DMS79 (cell line): ENCODE measurements at places on chromosomes 5 and 9.

DNA sequence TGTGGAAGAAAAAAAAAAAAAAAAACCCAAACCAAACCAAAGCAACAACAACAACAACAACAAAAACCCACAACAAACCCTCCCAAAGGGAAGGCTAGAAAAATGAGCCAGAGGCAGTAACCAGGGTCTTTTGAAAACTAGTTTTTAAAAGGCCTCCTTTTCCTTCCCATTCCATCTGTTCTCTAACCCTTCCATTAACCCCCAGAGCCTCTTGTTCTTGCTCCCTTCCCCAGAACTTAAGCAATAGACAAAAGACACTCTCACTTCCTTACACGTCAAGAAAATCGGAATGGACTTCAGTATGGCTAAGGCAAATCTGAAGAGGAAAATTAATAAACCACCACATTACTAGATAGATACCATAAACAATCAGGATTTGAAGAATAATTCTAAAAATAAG is 292.8 kb downstream of the ARL15 start:
- DNase-seq, result no peak

DNA sequence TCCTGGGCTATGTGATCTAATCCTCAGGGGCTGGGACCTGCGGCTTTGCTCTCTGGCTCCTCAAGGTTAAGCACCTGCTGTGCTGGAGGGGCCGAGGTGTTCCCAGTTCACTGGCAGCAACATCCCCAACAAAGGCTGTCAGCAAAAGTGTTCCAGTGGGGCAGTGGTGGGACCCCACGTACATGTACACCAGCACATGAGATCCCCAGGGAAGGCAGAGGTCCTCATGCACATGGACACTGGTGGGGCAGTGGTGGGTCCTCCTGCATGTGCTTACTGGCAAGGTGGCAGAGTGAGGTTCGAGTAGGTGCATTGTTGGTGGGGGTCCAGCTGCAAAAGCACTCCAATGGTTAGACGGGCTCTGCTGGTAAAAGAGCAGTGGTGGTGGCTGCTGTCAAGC is 255.6 kb upstream of the MPDZ start:
- no peak for DNase-seq

- no peak for DNase-seq
Observed at GRCh38 chr9:16625811-16626210, 244.7 kb downstream of the BNC2 start.

DNA sequence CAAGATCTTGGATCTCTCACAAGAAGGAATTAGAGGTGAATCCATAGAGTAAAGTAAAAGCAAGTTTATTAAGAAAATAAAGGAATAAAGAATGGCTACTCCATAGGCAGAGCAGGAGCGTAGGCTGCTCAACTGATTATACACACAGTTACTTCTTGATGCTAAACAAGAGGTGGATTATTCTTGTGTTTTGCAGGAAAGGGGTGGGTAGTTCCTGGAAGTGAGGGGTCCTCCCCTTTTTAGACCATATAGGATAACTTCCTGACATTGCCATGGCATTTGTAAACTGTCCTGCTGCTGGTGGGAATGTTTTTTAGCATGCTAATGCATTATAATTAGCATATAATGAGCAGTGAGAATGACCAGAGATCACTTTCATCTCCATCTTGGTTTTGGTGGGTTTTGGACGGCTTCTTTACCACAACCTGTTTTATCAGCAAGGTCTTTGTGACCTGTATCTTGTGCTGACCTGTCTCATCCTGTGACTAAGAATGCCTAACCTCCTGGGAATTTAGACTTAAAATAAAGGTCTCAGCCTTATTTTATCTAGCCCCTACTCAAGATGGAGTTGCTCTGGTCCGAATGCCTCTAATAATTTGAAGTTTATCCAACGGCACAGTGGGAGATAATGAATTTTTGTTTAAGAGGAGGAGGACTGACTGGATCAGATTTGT is 165.7 kb upstream of the DMRT1 start:
- DNase-seq, result no peak

- DNase-seq, result no peak
Observed at GRCh38 chr5:31598640-31599611, 40.0 kb upstream of the PDZD2 start.

- no peak for DNase-seq
Observed at GRCh38 chr9:127109212-127109711, 13.2 kb downstream of the ANGPTL2 start.

GRCh38 chr9:136695955-136696354 is 8.7 kb upstream of the AGPAT2 start:
- DNase-seq, result peak; percentile 71

DNA sequence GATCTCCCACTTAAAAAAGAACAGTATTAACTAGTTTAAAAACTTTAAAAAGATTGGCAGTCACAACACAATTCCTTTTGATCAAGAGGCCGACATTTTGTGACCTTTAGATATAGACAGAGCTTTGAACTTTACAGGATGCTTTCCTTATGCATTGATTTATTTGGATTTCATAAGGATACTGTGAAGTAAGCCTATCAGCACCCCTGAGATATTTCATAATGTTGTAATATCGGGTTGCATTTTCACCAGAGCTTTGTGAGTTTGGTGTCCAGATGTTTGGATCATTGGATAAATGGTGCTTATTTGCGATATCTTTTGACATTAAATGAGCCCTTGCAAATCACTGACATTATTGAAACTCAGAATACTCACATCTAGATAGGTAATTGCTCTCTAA is 7.7 kb downstream of the PALM2AKAP2 start:
- no peak for DNase-seq

- DNase-seq, result no peak
Observed at GRCh38 chr9:70481471-70481870, 67.0 kb upstream of the KLF9 start.

DNA sequence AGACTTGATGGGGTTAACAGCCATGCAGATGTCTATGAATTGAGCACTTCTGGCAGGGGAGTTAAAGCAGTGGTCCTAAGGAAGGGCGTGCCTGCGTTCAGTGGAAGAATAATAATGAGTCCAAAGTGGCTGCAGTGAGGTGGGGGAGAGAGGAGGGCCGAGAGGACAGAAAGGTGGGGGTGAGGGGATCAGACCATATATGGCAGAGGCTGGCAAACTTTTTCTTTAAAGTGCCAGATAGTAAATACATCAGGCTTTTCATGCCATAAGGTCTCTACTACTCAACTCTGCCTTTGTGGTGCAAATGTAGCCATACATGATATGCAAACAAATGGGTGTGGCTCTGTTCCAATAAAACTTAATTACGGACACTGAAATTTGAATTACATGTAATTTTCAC is 77.1 kb downstream of the STRBP start:
- DNase-seq, result no peak

DNA sequence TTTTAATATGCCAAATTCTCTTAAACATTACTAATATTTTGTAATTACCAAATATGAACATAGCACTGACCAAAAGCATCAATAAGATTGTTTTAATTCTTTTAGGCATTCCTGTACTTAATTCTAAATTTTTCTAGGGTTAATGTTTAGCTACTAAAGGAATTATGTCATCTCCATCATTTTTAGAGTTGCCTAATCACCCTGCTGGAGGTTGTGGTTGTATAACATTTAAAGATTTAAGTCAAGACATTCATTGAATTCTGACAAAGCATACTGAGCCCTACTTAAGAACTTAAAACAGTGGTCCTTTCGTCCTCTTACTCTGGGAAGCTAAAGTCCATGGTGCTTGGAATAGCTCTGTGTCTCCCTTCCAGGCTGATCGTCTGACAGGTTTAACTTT is 28.1 kb upstream of the DAB2 start:
- DNase-seq, result no peak

- no peak for DNase-seq
Observed at GRCh38 chr5:149961186-149961685, 678 bp downstream of the SLC26A2 start.

DNA sequence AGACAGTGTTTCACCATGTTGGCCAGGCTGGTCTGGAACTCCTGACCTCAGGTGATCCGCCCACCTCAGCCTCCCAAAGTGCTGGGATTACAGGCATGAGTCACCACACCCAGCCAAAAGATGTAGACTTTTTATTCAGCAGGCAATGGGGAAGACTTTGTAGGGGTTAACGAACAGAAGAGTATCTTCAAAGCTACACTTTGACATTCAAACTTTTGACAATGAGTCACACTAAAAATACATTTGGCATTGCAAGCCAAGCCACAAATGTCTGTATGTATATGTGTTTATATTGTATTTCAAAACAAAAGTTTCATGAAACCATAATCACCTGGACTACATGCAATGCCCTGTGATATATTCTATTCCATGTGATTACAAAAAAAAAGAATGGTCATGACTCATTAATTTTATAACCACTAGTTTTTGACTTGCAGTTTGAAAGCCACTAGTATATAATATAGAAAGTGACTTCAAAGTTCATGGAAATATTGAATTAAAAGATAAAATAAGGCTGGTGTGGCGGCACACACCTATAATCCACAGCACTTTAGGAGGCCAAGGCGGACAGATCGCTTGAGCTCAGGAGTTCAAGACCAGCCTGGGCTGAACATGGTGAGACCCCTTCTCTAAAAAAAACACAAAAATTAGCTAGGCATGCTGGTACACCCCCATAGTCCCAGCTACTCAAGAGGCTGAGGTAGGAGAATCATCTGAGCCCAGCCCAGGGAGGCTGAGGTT is 8.3 kb downstream of the DIMT1 start:
- no peak for DNase-seq

DNA sequence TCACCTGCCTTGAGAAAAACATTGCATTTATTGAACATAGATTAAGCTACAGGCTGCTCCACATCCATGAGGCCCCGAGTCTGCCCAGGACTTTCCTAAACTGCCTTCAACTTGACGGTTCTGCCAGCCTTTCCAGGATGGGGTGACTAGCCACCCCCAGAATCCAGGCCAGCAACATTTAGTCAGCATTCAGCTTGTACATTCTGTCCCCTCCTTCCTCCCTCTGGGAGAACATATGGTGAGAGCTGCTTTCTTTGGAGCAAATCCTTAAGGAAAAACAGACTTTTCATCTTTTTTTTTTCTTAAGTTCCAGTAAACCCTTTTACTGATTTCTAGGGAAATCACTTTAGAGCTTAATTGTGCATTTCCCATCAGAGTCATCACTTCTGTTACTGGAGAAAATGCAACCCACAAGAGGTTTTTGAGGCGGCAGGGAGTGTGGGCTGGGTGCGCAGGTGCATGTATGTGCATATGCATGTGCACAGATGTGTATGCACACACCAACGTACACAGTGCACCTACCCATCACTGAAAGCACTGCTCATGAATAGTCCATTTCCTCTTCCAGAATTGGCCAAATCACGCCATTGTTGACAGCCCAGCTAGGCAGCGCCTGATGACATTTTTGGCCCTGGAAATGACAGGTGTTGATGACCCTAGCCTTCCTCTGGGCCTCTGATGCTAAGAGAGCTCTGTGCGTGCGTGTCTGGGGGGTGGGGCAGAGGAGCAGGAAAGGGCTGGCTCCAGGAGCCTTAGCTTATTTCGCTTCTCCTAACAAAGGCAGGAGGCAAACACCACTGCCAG is 145.6 kb downstream of the HSD17B3 start:
- no peak for DNase-seq

DNA sequence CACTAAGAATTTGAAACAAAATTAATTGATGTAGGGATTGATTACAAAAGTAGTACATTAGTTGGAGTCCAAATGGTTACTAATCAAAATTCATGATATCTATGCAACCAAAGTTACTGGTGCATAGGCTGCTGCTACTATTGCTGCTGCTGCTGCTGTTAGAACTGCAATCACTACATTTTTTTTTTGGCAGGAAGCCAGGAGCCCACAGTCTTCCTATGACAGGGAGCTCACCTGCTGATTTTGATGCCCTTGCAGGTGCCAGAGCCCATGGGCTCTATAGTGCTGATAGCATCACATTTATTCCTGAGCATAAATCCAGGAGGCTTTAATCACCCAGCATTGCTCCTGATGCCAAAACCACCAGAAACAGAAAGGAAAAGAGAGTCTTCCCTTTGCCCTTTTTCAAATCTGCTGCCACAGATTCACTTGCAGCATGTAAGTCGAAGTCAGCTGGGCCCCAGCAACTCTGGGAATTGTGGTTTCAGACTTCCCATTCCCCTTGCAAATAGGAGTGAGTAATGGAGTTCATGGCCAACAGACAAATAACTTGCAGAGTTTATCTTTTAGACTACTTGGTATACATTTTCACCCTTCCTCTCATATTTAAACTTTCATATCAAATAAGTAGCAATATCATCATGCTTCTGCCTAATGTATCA is 17.6 kb downstream of the SLCO6A1 start:
- DNase-seq, result no peak

GRCh38 chr5:83149671-83150070 is 72.3 kb downstream of the XRCC4 start:
- DNase-seq, result no peak

DNA sequence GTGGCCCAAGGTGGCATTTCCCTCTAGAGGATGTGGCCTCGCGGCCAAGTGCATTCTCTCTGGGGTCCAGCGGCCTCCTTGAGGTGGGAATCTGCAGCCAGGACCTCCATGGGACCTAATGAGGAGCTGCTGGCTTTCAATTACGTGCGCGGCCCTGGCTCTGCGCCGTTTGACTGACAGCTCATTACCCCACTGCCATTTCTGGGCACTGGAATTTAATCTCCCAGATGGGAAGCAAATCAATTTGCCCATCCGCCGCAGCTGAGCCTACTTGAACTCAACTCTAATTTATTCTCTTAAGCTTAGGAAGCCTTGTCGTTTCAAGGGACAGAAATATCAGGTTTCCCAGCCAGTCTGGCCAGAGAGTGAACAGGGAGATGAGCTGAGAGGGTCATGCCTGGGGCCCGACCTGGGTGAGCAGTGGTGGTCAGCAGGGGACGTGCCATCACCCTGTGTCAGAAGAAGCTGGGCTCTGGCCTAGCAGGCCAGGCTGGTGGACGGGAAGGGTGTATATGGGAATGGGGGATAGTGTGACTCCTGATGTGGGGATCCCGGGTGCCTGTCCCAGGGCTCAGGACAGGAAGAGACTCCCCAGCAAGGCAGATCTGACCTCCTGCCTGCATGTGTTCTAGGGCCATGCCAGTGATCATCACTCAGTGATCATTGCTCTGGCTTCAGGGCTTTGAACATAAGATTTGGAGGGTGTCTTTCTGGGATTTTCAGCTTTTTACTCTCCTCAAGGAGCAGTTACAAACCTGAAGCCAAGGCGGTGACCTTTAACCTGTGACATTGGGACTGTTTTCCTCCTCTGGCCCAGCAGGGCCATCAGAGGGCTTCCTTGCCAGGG is 69.7 kb downstream of the MACROH2A1 start:
- DNase-seq, result no peak

GRCh38 chr9:126916909-126917308 is 2.3 kb downstream of the RALGPS1 start:
- no peak for DNase-seq

- DNase-seq, result no peak
Observed at GRCh38 chr5:54109626-54110330, 200.6 kb downstream of the ARL15 start.

DNA sequence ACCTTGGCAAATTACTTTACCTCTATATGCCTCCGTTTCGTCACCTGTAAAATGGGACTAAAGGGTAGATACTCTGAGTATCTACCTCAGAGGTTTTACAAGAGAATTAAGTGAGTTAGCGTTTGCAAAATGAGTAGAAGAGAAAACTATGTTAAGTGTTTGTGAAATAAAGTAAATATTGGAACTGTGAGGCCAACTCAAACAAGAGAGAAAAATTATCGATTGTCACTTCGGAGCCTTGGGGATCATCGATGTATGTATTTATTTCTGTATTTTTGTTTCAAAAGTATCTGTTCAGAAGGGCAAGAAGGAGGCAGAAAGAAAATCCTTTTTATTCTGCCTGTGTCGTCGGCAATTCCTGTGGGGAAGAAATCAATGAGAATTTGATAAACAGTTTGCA is 25.8 kb upstream of the C5orf58 start:
- no peak for DNase-seq
